ENCODE measurements at places on chromosomes 12 and 14.

GRCh38 chr12:116490471-116490870, 68.7 kb upstream of the MAP1LC3B2 start:
- H3K4me3 ChIP-seq = no peak overlapping the region
- H3K4me1 ChIP-seq = no peaks in the 10 kb centered on the region
- H3K27me3 ChIP-seq = no peaks in the 10 kb centered on the region

DNA sequence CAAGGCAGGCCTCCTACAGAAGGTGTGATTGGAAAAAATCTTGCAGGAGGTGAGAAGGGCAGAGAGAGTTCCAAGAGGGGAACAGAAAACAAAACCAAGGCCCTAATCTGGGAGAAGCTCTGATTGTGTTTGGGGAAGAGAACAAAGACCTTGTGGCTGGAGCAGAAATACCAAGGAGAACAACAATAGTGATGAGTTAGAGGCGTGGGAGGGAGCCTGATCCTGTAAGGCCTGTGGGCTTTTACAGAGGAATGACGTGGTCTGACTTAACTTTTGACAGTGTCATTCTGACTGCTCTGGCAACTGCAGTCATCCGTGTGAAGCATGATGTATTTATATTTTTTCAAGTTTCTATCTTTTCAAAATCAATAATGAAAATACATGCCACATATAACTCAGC, 200.6 kb downstream of the ANO4 start:
- H3K27ac ChIP-seq = no peak overlapping the region
- no peak overlapping the region for H3K4me3 ChIP-seq
- no peaks in the 10 kb centered on the region for H3K36me3 ChIP-seq
- no peaks in the 10 kb centered on the region for H3K4me1 ChIP-seq
- DNase-seq = no peak

DNA sequence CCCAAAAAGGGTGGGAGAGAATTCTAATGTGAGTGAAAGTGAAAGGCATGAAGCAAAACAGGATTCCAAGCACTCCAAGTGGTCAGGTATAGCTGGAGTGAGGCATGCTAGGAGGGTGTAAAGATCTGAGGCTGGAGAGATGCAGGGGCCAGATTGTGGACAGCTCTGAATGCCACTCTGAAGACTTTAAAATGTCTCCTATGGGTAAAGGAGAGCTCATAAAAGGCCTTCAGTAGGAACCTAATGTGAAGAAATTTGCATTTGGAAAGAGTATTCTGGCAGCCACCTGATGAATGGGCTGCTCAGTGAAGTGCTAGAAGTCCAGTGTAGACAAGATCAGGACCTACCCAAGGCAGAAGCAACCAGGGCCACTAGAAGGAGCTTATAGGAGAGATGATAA, 68.9 kb downstream of the DNAI7 start:
- no peaks in the 10 kb centered on the region for H3K36me3 ChIP-seq
- no peak for DNase-seq
- no peak overlapping the region for H3K27ac ChIP-seq
- H3K4me3 ChIP-seq = no peak overlapping the region

DNA sequence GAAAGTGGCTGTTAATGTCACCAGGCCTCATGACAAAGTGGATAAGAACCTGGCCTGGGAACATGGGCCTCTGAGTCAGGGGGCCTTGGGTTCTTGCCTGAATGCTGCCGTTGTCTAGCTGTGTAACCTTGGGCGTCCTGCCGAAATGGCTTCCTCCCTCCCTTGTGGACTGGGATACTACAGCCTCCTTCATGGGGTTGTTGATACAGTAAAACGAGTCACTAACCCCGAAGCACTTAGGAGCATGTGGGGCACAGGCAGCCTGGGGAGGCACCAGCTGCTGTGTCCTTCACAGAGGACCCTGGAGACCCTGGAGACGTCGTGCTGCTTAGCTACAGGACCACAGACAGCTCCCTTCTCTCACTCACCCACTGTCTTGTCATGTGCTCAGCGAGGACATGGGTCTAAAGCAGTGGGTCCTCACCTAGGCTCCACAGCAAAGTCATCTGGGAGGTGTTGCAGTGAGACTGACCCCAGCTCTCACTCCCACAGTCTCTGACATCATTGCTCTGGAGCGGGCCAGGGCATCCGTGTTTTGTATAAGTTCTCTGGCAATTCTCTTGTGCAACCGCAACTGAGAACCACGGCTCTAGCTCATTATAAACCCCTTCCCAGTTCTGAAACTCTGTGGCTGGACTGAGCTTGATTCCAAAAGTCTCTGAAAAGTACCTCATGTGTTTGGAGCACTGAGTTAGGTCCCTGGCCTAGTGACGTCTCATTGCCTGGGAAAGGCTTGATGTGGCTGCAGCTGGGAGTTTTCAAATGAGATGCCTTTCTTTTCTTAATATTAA, 42.1 kb downstream of the SERPINA3 start:
- no peaks in the 10 kb centered on the region for H3K27me3 ChIP-seq
- H3K4me3 ChIP-seq = no peak overlapping the region
- H3K36me3 ChIP-seq = no peaks in the 10 kb centered on the region
- DNase-seq = no peak

- DNase-seq = no peak
- no peaks in the 10 kb centered on the region for H3K4me1 ChIP-seq
- H3K27ac ChIP-seq = no peak overlapping the region
- H3K36me3 ChIP-seq = no peaks in the 10 kb centered on the region
- H3K27me3 ChIP-seq = no peaks in the 10 kb centered on the region
- H3K4me3 ChIP-seq = no peak overlapping the region
Observed at GRCh38 chr12:42691991-42692557, 102.5 kb upstream of the PRICKLE1 start.

DNA sequence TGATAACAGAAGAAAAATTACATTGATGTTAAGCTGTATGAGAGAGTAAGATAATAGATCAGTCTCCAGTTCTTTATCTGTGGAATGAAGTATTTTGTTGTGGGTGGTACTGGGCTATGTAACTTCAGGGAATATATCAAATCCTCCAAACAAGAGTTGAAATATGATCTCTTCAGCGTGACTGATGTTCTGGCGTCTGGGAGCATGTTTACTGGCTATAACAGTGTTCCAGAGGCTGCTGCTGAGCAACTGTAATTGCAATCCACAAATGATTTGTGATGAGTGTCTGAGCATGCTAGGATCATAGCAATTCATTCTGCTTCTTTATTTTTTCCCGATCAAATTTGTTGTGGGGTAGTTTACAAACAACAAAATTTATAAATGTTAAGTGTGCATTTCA, 18.6 kb upstream of the CCDC198 start:
- no peak overlapping the region for H3K4me3 ChIP-seq
- no peaks in the 10 kb centered on the region for H3K27me3 ChIP-seq
- no peak overlapping the region for H3K27ac ChIP-seq

DNA sequence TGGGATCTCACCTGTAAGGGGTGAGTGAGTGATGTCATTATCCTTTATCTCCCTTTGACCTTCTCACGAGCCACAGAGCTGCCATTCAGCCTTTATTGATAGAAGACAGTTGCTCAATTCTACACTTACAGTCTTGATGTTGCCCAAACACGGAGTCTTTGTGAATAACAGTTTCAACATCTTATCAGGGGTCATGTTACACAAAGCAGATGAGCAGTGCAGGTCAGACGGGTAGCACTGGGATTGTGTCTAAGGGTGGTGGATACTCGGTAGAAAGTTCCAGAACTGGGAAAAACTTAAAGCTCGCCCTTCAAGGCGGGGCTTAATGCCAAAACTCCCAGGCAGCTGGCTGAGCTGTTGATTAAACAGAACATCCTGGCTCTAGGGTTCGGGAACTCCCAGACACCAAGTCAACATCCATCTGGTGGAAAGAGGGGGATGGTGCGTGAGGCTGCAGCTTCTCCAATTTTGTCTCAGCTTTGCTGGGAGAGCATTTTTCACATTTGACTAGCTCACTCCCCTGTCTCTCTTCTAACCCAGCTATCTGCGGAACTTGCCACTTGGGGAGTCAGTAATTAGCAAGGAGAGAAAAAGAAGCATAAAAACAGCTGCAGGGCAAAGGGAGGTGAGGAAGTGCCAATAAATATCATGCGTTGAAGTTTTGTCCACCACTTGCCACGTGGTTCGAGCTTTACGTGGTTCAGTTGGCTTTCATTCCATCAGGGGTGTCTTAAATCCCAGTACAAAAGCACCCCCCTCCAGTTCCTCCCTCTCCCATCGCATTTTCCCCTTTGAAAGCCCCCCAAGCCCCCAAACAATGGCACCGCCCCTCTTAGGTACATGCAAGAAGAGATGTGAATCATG, 31.0 kb downstream of the FOXN4 start:
- no peak overlapping the region for H3K27ac ChIP-seq
- H3K36me3 ChIP-seq = no peaks in the 10 kb centered on the region
- H3K4me3 ChIP-seq = no peak overlapping the region

DNA sequence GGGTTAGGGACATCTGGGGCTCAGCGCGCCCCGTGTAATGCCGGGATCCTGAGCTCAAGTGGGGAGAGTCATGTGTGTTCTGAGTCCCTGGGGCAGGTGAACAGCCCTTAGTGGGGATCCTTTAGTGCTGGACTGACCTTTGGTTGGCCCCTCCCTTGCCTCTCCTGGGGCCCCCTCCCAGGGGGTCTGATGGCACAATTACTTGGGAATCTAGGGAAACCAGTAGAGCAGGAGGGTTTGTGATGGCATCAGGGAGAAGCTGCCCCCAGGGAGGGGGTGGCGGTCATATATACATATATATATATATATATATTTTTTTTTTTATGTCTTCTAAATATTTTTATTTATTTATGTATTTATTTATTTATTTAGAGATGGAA, at the start of gene MORN3:
Gene MORN3 (minus strand): TSS at position 134 of the 380 bp plus-strand sequence. CDS start 171 bp downstream, outside the sequence.
- H3K27ac ChIP-seq = no peak within 1 kb of the TSS
- H3K4me3 ChIP-seq = no peak within 1 kb of the TSS
- H3K4me1 ChIP-seq = peaks cover 45% of the 10 kb centered on the region
- H3K36me3 ChIP-seq = no peaks in the 10 kb centered on the region
- DNase-seq = no peak

Measured in natural killer cell (primary cell).